Right cardiac atrium (tissue), 5 donors: ENCODE measurements at places on chromosomes 6 and 20. TPM values are rescaled to one million over a fixed set of nuclear protein-coding genes. Genes with fewer than 3 reads are reported as not detected.

GRCh38 chr6:121823437-121823851 lies 388.0 kb downstream of the GJA1 start:
- DNase-seq, result no peak

DNA sequence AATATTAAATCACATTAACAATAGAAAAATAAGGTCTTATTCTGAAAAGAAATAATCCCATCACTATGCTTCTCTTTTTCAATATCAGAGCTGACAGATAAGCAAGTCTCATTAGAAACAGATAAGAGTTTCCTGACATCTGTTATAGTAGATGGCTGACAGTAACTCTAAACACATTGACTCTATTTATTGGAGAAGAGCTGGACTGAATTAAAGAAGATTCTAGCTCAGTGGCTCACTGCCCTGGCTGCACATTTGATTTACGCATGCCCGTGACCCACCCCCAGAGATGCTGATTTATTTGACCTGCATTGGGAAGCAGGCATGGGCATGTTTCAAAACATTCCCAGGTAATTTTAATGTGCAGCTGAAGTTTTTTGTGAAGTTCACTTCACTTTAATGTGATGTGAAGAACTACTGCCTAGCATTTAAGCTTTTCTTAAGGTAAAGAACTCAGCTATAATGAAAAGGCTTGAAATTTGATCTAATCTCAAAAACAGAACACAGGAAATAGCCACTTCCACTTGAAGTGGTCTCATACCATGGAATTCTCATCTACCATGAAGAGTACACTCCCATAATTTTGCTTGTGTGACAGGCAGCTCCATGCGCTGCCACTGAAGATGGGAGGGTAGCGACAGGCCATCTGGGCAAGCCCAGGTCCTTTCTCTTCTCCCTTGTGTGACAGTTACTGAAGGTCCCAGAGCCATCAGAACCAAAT lies 162.3 kb downstream of the TPBG start:
- DNase-seq, result no peak

DNA sequence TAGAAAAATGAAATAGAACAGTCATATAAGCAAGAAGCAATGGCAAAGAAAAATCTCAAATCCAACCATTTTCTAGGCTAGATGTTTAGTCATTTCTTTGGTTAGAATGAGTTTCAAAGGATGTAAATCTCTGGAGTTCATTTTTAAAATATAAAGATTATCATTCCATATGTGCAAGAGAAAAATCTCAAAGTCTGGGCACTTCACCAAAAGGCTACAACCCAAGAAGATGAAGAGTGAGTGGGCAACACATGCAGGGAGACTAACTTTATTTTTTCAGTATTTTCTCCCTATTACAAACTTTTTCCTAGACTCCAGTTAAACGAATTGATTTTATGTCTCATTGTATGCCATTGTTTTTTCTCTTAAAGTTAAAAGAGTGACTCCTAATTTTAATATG lies 83.6 kb downstream of the PHACTR1 start:
- DNase-seq, result no peak

Gene GNAS
- polyA plus RNA-seq, result 1,885 TPM
